ENCODE measurements at places on chromosomes 7 and 10. TPM values are rescaled to one million over a fixed set of nuclear protein-coding genes. Genes with fewer than 3 reads are reported as not detected.

- DNase-seq = no peak
Measured at GRCh38 chr10:31490858-31491504, 172.0 kb downstream of the ZEB1 start.

DNA sequence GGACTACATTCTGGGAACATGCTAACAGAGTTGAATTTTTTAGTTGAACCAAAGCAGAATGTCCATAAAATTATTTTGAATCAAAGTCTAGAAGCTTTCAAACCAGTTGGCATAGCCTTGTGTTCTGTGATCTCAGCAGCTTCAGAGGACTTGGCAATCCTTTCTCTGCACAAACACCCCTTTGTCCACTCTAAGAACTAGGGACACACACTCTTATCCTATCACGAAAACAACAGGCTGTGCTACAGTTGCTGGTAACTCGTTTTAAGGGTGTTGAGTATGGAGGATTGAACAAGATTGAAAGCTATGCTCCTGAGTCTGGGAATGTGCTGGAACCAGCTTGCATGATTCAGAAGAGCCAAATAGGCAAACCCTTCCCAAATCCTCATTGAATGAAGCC lies 76.4 kb upstream of the PRSS58 start:
- DNase-seq = no peak

GRCh38 chr10:90915766-90916075 lies 5.2 kb downstream of the ANKRD1 start:
- DNase-seq = no peak

Gene VIM
- 102 TPM for total RNA-seq

- DNase-seq = no peak
Measured at GRCh38 chr10:130041451-130042371, 68.9 kb downstream of the C10orf143 start.

Measured in type B pancreatic cell (in vitro differentiated cells).